ENCODE measurements at places on chromosomes 5 and 9. TPM values are rescaled to one million over a fixed set of nuclear protein-coding genes. Genes with fewer than 3 reads are reported as not detected.

DNA sequence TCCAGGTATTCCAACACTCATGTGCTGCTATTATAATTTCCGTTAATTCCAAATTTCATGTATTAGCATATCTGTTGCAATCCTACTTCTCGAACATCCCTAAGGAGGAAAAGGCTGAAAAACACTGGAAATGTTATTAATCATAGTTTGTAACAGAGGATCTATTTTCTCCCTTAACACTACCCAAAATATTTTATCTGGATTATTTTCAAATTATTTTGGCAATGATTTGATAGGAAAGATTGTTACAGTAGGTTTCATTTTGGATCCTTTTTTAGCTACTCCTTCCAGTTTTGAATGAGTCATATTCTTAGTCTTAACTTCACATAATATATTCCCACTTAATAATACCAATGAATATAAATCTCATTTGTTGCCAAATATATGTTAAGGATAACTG is 13.9 kb upstream of the NAA35 start:
- no peak for DNase-seq

PLCXD3 gene
- polyA plus RNA-seq = 1.6 TPM

GRCh38 chr5:178383919-178384815 is 151.6 kb upstream of the PHYKPL start:
- DNase-seq = no peak

- DNase-seq = no peak
Observed at GRCh38 chr5:35247648-35248034, 17.4 kb upstream of the PRLR start.

DNA sequence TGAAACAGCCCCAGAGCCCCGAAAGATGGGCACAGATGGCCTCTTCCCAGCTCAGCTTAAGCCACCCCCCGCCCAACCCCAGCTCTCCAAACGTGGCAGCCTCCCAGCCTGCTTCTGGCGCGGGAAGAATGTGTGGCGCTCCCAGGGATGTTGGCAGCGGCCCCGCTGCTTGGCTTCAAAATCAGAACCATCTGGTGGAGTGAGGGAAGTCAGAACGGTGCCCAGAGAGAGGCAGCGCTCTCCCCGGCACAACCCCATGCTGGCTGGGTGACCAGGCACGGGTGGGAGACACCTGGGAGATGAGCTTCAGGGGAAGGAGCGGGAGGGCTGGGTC is 72.7 kb upstream of the ORM1 start:
- no peak for DNase-seq

DNA sequence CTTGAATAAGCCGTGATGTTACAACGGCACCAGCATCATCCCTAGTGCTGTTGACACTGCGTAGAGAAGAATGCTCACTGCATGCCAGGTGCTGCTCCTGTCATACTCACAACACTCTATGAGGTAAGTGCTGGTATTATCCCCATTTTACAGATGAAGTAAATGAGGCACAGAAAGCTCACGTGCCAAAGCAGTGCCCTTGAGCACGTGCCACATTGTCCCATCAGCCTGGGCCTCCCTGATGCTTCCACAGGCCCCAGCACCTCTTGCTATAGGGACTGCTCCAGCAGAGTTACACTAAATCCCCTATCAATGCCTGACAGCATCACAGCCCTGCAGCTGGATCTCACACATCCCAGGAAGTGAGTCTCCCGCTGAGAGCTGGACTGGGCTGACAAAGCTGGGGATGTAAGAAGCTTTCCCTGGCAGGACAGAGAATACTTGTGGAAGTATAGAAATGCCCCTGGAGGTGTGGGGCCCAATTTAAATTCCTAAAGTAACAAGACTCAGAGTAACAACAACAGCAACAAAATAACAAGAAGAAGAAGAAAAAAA is 216.1 kb downstream of the FSTL4 start:
- DNase-seq = no peak

WHRN gene
- 2.7 TPM for polyA plus RNA-seq
